ENCODE measurements at places on chromosomes 7 and 10.

GRCh38 chr10:120761951-120762350 lies 89.2 kb upstream of the WDR11 start:
- no peak for DNase-seq

DNA sequence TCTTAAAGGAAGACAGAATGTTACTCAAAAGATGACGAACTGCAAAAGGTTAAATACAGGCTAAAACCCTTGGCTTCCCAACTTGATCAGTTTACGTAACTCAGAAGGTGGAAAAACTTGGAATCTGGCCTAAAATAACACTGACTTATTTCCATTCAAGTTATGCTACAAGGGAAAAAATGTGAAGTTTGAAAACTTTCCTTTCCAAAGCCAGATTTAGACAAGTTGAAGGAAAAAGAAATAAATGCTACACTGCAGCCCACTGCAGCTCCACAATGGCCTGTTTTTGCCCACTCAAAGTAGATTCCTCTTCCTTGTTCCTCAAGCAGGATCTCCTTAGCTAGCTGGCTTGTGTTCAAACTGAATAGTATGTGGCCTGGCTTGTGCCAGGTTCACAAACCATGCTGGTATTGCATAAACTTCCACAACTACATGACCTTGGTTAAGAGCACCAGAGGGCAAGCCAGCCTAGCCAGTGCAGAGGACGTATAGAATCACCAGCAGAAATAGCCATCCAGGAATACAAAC lies 166.2 kb downstream of the CPEB3 start:
- no peak for DNase-seq

DNA sequence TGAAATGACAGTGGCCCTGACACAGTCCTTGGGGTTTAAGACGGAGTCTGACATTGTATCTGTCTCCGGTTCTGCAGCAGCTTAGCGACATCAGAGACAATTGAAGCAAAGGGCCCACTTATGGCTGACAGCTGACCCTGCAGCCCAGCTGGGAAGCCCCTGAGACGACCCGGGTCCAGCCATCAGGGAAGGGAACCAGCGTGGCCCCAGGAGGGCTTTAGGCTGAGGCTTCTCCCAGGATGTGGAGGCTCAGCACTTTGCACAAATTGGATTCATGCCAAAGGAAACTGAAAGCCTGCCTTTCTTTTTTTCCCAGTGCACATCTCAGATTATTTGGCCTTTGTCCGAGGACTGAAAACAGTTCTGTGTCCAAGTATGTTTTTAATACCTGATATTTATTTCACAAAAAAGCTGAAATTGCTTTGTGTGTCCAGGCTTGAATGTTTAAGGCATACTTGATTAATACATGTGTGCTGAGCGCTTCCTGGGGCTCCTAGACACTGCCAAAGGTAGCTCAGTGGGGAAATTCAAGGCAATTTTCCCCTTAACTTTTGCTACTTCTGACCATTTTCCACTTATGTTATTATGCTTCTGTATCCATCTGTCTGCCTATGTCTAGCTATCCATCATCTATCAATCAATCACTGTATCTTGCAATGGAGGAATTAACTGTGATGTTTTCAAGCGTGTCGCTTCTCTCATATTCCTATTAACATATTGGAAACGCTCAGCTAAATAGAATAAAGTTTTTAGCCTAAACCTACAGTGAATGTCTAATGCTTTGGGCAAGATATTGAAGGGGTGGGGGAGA lies 34.8 kb downstream of the KLF6 start:
- DNase-seq = no peak

DNA sequence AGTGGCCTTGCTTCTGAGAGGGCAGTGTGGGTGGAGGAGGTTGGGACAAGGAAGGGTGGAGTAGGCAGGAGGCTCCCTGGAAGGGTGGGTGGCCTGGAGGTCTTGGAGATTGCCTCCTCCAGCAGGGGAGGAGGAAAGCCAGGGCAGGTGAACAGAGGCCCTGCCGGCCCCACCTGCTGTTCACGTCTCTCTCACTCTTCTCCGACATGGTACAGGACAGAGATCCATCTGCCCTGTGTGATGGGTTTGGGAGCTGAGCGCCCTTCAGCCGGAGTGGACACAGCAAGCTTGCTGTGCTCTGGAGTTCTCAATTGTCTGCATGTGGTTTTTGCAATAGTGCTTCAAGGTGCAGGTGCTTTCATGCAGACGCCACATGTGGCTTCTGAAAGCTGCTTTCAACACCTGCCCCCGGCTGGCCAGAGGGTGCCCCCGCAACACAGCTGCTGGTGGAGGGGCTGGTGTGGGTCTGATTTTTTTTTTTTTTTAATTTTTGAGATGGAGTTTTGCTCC lies 82.8 kb upstream of the GNA12 start:
- DNase-seq = no peak

GRCh38 chr10:2936816-2937215 lies 130.5 kb upstream of the PFKP start:
- DNase-seq = no peak

Data from CD4-positive, alpha-beta T cell treated with Interleukin-6 at 100 ng/mL for 8 hours (primary cell).